ENCODE measurements at places on chromosomes 7 and 10. TPM values are rescaled to one million over a fixed set of nuclear protein-coding genes. Genes with fewer than 3 reads are reported as not detected.

PLOD3 gene
- total RNA-seq: 90.2 TPM

FGFR2 gene
- 0.86 TPM for total RNA-seq

CPA2 gene
- total RNA-seq: 0.32 TPM

C7orf33 gene
- not detected for total RNA-seq

PALD1 gene
- 0.32 TPM for total RNA-seq

TAS2R4 gene
- total RNA-seq: 1.3 TPM

DNA sequence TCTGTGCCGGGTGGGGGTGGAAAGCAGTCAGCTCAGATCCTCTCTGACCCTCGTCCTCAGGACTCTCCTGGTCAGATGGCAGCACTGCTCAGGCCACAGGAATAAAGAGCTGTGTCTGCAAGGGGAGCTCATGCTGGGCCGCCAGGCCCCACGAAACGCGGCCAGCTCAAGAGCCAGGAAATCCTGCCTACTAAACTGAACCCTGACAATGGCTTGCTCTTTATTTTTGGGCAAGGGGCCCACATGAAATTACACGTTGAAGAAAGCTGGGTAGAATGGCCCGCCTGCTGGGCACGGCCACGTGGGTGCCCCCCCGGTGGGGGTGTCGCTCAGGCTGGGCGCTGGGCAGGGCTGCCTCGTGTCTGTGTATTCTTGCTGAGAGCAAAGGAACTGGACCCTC is 103.0 kb downstream of the ITIH5 start:
- no peak for DNase-seq

- DNase-seq: no peak
These were observed 5.4 kb downstream of the PLAC9 start for GRCh38 chr10:80137920-80138319.

DNA sequence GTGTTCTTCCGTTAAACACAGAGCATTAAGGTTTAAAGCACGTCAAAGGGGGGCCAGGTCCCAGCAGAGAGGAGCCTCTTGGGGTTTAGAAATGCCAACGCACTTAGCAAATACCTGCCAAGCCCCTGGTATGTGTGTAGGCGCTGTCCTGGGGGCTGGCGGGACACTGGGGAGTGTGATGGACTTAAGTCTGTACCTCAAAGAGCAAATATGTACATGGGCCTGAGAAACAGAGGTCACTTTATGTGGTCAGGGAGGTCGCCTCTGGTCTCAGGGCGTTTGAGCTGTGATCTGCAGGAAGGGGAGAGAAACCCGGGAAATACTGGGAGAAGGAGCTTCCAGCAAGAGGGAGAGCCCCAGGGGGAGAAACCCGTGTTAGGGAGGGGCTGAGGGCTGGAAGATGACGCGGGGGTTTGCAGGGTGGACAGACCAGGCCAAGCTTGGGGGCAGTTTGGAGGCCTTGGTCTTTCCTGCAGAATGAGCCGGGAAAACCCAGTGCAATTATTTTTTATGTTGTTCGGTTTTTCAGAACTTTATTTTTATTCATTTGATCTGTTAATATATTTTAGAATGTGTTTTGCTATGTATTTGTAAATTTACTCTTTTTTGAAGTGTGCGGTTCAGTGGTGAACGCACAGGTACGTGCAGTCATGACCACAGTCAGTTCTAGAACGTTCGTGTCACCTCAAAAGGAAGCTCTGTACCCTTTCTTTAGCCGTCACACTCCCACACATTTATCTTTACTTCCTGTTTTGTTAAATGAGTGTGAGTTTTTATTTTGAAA is 441.4 kb upstream of the FOXK1 start:
- no peak for DNase-seq

- DNase-seq: no peak
These were observed 49.7 kb downstream of the TMEM178B start for GRCh38 chr7:141123522-141123921.

GRCh38 chr7:138004936-138005335 is 3.0 kb upstream of the CREB3L2 start:
- DNase-seq: no peak

DNA sequence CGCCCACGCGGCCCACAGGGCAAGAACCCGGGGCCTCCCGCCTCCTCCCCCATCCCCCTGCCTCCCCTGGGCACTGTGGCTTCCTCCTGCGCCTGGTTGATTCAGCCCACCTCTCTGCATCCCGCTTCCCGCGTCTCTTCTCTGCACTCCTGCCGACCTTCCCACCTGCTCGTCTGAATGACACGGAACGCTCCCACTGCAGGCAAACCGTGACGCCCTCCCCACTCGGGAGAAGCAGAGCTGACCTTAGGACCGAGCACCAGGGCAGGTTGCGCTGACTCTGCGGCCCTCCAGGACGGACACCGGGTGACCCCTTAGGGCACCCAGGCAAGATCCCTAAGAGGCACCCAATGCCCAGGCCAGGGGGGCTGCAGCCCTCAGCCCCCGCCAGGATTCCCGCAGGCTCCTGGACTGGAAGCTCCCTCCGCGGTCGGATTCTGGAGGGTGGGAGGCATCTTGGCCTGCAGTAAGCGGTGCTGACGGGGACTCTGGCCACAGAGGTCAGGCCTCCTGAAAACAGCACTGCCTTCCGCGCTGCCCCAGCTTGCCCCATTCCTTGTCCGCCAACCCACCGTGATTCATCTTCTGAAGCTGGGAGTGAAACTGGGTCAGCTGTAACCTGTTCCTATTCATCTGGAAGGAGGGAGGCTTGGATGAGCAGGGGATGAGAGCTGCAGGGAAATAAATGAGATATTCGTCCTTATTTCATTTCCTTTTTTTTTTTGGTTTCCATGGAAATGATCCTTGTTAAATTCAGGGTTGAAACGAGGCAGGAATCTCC is 990 bp downstream of the CALML3 start:
- no peak for DNase-seq

- DNase-seq: no peak
These were observed 284.6 kb downstream of the RPS24 start for GRCh38 chr10:78318305-78318704.

DNA sequence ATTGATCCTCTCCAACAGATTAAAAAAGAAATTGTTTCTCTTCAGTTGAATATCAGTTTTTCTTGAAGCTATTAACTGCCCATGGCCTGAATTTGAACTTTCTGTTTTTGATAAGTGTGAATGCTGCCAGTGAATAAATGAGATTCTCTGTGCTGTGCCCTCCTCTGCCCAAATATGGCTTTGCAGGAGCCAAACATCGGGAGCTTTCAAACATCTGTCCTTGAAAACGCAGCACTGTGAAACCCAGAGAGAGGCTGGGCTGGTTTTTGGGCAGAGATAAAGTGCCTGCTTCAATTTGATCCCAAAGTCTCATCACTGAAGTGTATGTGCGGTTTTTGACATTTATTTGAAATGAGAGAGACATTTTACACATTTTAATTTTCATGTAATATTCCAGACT is 268.3 kb upstream of the SHH start:
- DNase-seq: no peak

DNA sequence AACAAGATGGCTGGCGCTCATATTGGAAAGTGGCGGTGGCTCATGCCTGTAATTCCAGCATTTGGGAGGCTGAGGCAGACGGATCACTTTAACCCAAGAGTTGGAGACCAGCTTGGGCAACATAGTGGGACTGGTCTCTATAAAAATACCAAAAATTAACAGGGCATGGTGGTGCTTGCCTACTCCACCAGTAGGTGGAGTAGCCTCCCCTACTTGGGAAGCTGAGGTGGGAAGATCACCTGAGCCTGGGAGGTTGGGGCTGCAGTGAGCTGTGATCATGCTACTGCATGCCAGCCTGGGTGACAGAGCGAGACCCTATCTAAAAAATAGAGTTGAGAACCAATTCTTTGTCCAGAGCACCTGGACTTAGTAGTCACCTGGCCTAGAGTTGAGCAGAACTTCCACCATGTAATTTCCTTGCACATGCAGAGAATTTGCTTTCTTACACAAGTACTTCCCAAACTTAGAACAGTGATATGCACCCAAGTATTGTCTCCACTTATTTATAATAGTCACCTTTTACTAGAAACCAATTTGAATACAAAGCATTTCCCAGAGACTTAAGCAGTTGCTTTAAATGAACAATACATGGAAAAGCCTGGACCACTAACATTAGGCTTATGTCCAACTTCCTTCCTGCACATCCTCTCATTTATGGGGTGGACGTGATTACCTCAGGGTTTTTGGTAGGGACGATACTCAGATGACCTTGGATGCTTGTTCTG is 15.9 kb downstream of the LAMB4 start:
- no peak for DNase-seq

DNA sequence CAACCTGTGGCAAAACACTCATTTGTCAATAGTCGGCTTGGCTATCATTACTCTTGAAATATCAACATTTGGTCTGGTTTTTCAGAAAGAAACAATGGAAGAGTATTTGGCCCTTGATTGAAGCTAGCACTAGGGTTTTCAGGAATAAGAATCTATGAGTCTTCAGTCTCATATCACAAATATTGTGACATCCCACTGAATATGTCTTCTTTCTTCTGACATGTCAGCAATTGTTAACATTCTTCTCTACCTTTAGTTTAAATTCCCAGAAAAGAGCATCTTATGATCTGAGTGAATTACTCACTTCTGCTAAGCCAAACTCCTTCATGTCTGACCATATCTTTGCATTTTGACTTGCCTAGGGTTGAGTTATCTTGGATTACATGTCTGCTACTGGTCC is 435.2 kb upstream of the SEMA3D start:
- DNase-seq: no peak
